ENCODE measurements at places on chromosomes 6 and 20.

GRCh38 chr6:16649241-16649640 lies 112.0 kb downstream of the ATXN1 start:
- no peak for DNase-seq

GRCh38 chr20:14882846-14883245 lies 545.4 kb upstream of the FLRT3 start:
- no peak for DNase-seq

GRCh38 chr6:72324591-72324990 lies 297.3 kb upstream of the KCNQ5 start:
- no peak for DNase-seq

DNA sequence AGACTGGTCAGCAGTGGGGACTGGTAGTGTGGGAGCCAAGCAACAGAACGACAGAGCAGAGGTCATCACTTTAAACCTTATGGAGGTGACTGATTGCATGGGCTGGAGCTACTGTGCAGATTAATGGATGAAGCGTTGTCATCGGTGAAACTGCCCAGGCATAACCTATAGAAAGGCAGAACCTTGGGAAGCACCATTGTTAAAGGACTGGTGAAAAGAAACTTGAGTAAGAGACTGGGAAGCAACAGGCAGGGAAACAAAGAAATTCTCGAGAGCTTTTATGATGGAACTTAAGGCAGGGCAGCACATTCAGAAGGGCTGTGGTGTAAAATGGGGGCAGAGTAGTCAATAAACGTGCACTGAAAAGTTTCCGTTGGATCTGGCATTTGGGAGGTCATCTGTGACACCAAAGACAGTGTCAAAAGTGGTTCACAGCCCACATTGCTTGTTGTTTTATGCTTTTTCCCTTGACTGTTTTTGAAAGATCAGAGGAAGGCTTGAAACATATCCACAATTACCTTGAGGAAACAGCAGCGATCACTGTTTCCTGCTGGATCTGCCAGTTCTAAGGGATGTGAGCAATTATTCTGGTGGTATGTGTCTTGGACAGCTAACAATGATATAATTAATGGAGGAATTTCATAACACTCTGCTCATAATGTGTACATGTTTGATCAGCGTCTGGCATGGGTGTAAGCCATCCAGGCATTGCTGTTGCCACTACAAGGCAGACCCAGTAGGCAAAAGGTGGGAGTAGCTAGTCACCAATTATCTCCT lies 62.7 kb downstream of the LRRC1 start:
- no peak for DNase-seq

DNA sequence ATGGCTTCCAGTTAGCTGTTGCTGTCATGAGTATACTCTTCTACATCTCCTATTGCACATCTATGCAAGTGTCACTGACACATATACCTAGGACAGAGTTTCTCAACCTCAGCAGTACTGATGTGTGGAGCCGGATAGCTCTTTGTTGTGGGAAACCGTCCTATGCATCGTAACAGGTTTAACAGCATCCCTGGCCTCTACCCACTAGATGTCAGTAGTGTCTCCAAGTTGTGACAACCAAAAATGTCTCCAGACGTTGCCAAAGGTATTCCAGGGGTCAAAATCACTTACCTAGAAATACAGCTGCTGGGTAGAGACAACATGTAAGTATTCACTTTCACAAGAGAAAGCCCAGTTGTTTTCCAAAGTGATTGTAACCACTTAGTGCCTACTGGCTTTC lies 637.6 kb downstream of the RNF144B start:
- no peak for DNase-seq

DNA sequence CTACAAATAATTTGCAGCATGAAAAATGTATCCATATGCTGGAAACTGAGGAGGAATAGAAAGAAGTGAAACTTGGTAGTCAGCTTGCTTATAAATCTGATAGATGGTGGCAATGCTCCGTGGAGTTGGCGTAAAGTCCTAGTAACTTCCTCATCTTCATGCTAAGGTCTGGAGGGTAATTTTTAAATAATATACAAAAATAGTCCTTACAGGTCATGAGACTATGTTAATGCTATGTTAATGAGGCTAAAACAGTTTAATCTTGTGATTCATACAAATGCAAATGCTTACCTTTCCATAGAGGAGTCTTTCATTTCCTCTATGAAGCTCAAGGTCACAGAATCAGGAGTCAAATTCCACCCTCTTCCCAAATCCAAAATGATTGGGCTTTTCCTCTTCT lies 9.4 kb upstream of the CRIP3 start:
- no peak for DNase-seq

GRCh38 chr6:79617518-79617941 lies 13.6 kb upstream of the SH3BGRL2 start:
- no peak for DNase-seq

- no peak for DNase-seq
Observed at GRCh38 chr6:144122861-144123260, 27.5 kb upstream of the STX11 start.

- DNase-seq: no peak
Observed at GRCh38 chr6:34771727-34772126, 14.4 kb downstream of the SNRPC start.

- DNase-seq: no peak
Observed at GRCh38 chr6:155158030-155158843, 105.6 kb upstream of the CLDN20 start.

- no peak for DNase-seq
Observed at GRCh38 chr6:48597951-48598350, 487.0 kb upstream of the PTCHD4 start.

- no peak for DNase-seq
Observed at GRCh38 chr6:33716379-33716778, 4.9 kb upstream of the UQCC2 start.

DNA sequence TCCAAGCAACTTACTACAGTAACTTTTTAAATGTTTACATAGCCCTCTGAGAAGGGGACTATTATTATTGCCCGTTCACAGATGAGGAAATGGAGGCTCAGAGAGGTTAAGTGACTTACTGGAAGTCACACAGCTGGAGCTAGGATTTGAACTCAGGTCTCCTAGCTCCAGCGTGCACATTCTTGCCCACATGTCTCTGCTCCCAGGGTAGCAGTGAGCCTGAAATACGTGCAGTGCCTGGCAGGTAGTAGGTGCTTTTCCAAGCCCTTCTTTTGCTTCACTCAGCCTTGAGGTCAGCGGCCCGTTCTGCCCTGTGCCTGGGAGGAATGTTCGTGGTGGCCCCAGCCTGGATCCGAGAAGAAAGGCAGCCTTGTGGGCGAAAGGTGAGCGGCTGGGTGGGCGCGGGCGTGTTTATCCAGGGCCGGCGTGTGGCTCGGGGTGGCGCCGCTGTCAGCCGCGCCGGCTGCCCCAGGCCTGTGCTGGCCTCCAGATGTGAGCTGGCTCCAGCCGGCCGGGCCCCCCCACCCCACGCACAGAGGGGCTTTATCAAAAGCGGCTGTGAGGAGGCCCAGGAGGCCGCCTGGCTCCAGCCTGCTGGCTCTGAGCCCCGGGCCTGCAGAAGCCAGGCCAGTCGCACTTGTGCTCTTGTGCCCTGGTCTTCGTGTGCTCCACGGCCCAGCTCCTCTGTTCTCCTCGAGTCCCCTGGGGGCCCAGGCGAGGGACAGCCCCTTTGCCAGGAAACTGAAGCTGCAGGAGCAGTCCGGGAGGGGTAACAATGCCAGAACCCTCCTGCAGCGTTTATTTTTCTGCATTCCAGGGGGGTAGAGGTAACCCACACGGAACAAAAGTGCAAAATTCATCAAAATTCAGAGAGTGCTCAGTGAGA lies 58.1 kb downstream of the UBE2V1 start:
- DNase-seq: peak; percentile 83

DNA sequence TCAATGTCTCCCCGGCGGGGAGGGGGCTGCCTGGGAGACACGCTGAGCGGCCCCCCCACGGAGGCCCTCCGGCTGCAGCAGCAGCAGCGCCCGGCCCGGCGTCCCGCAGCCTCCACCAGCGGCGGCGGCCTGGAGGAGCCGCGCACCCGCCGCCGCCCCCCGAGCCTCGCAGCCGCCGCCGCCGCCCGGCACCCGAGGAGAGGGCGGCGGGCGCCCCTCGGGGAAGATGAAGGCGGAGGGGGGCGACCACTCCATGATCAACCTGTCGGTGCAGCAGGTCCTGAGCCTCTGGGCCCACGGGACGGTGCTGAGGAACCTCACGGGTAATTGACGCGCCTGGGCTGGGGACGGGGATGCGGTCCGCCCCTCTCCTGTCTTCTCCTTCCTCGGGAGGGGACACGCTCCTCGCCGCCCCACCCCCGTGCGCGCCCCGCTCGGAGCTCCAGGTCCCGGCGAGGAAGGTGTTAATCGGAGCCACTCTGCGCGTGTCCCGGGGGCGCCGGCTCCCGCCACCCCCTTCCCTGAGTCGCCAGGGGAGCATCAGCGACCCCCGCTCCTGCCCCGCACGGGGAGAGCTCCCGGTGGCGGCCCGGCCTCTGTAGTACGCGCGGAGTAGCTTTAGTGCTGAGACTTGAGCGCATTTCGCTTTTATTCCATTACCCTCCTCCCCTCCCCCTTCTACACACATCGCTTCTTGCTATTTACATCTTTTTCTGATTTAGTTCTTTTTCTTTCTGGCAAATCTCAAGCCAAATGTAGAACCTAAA lies 686 bp downstream of the TMEM170B start:
- DNase-seq: peak; percentile 23

DNA sequence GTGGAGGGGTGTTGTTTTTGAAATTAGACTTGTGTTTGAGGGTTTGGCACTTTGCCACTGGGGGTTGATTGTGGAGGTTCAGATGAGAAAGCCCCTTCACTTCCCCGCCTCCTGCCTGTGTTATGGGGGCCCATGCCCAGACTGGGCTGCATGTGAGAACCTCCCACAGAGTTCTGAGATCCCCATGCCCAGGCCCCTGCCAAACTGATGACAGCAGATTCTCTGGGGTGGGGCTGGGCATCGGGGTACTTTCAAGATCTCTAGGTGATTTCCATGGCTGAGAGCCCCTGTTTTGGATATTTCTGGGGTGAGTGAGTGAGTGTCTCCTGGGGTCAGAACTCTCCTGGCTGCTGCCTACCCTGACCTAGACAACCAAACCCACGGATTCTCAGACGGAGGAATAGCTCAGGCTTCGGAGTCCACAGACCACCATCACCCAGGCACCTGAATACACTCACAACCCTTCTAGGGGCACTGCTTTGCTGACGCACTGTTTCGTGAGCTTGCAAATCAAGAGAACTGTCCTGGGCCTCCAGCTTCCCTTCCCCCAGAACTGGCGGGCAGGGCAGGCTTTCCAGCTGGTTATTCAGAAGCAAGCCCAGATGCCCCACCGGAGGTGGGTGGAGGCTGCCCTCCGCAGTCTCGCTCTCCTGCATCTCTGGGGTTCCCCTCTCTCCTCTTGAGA lies 6.3 kb downstream of the BCAS1 start:
- no peak for DNase-seq

- DNase-seq: no peak
Observed at GRCh38 chr6:127219869-127220268, 46.8 kb upstream of the RNF146 start.

GRCh38 chr20:20734475-20734948 lies 22.1 kb upstream of the RALGAPA2 start:
- DNase-seq: no peak

DNA sequence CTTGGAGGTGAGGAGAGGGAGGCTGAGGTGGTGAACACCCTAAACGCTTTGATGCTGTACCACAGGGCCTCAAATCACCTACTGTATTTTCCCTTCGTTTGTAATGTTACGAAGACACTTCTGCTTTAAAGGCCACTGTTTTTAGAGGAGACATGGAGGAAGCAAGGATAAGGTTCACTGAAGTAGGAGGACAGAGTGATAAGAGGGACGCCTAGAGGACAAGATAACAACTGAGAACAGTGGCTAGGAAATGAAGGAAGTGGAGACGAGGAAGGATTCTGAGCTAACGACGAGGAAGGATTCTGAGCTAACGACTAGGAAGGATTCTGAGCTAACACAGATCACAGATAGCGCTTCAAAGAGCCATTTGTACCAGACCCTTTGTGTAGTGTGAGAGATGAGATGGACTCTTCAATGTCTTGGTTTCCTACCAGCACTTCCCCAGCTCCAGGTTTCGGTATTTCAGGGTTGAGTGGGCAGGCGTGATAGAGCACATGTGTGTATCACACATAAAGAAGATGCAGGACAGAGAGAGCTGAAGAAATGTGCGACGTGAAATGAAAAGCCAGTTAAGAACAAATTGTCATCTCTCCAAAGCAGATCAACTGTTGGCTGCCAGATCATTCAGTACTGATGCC lies 7.5 kb downstream of the SF3B5 start:
- no peak for DNase-seq

- DNase-seq: no peak
Observed at GRCh38 chr20:58140787-58141425, 87.5 kb downstream of the ANKRD60 start.

GRCh38 chr20:37328149-37328945 lies 17.6 kb upstream of the SRC start:
- DNase-seq: no peak

DNA sequence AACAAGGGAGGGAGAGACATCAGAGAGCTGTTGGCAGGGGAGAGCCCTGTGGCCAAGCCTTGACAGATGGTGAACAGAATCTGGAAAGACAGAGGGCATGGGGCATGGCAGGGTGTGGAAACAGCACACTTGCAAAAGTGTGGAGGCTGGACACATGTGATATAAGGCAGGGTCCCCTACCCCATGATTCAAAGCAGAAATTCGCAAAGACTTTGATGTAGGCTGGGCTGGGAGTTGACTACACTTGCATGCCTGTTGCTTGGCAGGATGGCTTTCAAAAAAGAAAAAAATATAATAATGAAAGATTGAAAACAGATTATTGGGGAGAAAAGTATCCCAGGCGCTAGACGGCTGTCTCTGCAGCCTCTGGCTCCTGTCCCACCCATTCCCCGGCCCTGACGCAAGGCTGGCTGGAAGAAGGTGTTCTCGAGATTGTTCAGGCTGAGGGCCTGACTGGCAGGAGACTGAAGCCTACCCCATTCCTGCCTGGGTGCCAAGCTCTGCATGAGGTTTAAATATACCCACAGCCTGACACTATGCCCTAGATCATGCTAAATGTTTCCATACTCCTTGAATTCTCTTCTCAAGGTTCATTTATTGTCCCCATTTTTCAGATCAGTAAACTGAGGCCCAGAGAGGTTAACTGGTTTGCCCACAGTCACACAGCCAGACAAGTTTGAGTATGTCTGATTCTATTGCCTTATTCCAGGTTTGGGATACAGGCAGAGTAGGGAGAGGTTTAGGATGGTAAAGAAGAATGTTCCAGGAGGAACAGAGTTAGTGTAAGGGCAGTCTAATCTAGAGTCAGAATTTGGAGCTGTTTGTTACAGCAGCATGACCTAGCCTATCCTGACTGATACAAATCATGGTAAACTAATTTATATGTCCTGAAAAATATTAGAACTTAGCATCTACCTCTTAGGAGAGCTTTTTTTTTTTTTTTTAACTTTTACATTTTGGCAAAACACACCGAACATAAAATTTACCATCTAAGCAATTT lies 23.4 kb upstream of the CCN5 start:
- DNase-seq: no peak
